ENCODE measurements at places on chromosomes 12 and 14.
A peak's percentile ranks its signal among the peaks of the same experiment; 100 is the strongest.

- no peak for DNase-seq
Measured at GRCh38 chr12:76583301-76583700, 23.7 kb upstream of the OSBPL8 start.

DNA sequence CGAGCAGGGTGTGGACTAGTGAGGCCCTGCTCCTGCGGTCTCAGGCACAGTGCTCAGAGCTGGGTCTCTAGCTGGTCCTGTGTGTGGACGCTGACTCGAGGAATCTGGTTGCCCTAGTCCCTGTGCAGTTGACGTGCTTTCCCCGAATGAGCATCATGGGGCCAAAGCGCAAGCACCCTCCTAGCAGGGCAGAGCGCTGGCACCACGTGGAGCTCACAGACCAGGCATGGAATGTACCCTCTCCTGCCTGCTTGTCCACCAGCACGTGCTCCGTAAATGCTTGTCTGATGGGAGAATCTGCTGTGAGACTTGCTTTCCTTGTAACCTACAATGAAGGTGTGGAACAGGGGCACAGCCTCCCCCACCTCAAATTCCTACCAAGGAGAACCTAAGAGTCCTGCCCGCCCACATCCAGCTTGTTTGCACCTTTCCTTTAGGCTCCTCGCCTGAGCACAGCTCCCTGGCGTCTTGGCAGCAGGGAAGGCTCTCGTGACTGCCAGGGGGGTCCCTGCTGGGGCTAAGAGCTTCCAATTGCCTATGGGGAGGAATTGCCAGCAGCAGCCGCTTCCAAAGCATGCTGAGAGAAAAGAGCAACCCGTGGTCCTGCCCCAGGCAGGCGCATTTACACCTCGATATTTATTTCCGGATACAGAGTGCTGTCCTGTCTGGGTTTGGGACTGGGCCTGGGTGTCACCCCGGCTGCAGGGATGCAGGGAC is 125.0 kb downstream of the PIWIL1 start:
- DNase-seq, result no peak

DNA sequence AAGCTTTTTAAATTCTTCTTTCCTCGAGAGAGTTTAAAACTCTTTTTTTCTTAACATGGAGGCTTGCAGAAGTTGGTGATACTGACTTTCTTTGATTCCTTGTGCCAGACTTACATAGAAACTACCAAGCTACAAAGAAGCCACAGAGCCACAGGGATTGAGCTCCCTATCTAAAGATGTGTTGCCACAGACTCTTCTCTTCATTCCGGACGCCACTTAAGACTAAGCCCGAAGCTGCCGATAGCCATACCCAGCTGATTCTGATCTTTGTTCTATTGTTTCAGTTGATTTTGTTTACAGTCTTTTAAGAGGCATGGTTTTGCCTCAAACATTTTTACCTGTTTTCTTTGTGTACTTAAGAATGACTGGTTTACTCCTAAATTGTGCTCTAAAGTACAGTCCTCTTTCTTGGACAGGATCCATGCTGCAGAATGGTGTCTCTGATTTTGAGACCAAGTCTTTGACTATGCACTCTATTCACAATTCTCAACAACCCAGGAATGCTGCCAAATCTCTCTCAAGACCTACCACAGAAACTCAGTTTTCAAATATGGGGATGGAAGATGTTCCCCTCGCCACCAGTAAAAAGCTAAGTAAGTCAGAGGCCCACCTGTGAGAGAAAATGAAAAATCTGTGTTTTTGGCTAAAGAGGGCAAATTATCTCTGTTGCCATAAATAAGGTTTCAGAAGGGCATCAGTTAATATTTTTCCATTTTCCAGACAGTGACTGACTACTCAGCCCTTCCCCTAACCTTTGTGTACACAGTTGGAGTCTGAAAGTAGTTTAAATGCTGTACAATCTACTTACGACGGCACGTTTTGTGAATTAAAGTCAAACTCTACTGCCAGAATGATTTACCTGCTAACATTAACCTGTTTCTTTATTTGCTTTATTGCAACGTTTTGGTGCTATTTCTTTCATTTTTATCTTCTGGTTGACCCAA is 42.1 kb upstream of the KCNH3 start:
- DNase-seq, result no peak

- DNase-seq, result no peak
Measured at GRCh38 chr14:77102154-77102553, 4.1 kb downstream of the CIPC start.

- no peak for DNase-seq
Measured at GRCh38 chr14:36538051-36538450, 18.0 kb upstream of the NKX2-1 start.

DNA sequence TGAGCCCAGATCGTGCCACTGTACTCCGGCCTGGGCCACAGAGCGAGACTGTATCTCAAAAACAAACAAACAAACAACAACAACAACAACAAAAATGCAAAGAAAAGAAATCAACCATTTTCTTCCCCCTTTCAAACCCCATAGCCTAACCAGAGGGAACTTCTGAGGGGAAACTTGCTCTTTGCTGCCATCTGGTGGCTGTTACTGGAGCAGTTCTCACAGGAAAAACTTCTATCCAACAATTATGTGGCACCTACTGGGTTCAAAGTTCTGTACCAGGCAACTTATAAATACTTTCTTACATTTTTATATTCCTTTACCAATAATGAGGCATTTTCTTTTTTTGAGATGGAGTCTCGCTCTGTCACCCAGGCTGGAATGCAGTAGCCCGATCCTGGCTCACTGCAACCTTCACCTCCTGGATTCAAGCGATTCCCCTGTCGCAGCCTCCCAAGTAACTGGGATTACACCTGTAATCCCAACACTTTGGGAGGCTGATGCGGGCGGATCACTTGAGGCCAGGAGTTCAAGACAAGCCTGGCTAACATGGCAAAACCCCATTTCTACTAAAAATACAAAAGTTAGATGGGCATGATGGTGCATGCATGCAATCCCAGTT is 50.9 kb upstream of the BICDL1 start:
- DNase-seq, result no peak

DNA sequence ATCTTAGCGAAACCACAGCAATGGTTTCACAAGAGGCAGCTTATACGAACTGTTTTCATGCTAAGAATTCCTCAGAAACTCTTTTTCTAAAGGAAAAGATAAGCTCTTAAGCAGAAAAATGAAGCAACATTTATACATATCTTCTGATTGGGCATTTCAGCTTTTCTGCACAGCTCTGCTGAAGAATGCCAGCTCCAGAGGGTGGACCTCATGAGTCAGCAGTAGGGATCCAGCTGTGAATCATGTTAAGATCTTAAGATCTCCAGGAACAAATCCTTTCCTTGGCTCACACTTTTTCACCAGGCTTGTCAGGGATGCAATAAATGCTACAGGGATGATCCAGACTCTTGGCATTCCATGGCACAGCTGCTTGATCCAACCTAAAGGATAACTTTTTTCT is 477.1 kb upstream of the CCDC196 start:
- no peak for DNase-seq

- DNase-seq, result no peak
Measured at GRCh38 chr14:101491841-101492240, 69.5 kb upstream of the DIO3 start.

GRCh38 chr14:104592785-104593184 is 11.8 kb downstream of the TMEM179 start:
- DNase-seq, result no peak

- no peak for DNase-seq
Measured at GRCh38 chr14:24156840-24157239, 4.2 kb upstream of the IRF9 start.

DNA sequence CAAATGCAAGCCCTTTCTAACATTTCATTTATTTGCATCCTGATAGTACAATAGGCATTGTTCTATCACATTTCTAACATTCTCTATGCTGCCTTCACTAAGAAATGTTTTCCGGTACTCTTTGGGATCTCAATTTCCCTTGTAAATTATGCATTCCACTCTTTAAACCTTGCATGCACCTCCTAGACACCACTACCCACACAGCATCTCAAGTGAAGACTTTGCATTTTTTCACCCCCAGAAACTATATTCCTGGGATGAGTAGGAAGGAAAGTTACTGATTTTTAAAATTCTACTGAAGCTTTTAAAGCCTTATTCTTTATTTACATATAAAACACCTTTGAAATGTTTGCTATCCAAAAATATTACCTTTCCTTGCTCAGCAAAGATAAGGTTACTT is 27.1 kb downstream of the GYS2 start:
- no peak for DNase-seq

DNA sequence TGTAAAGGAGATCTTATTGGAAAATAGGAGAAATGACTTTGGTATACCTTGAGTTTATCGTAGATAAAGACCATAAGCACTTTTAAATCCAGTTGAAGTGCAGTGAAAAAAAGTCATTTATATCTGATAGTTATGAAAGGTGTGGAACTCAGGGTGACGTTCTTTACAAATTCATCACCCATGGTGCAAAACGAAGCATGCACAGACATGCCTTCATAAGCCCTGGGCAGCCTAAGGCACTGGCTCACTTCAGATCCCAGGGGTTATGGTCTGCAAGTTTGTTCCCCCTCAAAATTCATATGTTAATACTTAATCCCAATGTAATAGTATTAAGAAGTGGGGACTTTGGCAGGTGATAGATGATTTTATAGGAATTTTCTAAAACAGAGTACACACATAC is 1216.4 kb upstream of the USP15 start:
- no peak for DNase-seq

GRCh38 chr12:24596768-24597388 is 352.0 kb downstream of the BCAT1 start:
- DNase-seq, result no peak

DNA sequence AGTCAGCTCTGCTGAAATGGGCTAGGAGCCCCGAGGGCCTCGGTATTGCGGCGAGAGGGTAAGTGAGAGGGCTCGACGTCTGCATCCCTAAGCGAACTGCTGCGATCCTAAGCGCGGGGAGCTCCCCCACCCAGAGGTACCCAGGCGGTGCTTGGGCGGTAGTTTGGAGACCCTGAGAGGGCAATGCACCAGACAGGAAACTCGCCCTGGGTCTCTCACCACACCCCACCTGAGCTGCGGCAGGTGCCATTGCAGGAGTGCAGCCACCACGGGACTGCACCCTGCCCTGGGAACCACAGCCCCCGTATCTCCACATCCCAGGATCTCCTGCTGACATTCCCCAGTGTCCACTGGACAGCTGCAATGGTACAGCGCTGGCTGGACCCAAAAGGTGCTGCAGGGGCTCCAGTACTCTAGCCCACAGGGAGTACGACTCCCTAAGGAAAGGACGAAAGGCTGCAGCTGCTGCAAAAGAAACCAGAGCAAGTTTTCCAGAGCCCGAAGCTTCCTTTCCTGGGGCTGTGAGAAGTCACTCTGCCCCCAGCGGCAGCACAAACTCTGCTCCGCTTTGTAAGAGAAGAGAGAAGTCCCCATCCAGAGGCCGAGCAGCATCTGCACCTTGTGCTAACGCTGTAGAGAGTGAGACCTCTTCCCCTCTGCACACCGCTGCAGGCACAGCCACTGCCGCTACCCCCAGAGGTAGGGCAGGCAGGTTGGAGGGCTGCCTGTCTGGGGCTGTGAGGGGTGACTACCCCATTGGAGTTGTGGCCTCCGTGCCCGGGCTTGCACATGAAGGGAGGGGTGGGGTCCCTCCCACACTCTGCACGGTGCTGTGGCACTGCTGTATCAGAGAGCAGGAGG is 31.1 kb upstream of the MON2 start:
- peak; percentile 47 for DNase-seq

GRCh38 chr12:2173971-2174370 is 121.2 kb downstream of the CACNA1C start:
- DNase-seq, result no peak

DNA sequence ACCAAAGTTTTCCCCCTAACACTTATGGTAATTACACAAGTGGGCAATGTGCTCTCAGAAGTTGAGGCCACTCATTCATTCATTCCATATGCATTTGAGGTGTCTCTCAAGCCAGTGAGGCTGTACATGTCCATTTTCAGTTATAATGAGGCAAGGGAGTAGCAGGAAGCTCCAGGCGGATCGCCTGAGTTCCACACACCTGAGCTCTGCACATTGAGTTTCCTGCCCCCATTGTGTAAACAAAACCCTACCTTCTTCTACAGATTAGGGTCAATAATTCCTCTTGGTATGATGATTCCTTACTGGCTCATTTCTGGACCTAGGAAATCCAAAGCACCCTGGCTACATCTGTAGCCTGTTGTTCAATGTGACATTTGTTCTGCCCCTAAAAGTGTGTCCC is 555.3 kb downstream of the MED13L start:
- DNase-seq, result no peak

DNA sequence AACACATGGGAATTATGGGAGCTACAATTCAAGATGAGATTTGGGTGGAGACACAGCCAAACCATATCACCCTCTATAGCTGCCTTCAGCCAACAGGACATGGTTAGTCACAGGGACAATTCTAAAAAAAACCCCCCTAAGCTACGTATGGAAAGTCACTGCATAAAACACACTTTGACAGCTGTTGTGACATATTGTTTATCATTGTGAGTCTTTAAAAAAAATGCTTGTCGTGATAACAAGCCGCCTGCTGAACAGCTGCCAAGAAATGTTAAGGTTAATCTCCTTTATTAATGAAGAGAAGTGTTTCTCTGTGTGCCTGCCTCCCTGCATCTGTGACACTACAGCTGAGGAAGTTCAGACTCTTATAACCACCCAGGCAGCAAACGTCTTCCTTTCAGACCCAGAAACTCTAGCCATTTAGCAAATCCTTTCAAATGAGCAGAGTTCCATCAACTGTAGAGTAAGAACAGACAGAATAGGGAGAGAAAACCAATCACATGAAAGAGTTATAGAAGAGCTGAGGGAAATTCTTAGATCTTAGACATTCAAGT is 1459.6 kb upstream of the TMEM132C start:
- DNase-seq, result no peak

GRCh38 chr12:51592034-51592705 is 1.1 kb downstream of the SCN8A start:
- no peak for DNase-seq

- no peak for DNase-seq
Measured at GRCh38 chr12:78562368-78563205, 302.0 kb upstream of the SYT1 start.

DNA sequence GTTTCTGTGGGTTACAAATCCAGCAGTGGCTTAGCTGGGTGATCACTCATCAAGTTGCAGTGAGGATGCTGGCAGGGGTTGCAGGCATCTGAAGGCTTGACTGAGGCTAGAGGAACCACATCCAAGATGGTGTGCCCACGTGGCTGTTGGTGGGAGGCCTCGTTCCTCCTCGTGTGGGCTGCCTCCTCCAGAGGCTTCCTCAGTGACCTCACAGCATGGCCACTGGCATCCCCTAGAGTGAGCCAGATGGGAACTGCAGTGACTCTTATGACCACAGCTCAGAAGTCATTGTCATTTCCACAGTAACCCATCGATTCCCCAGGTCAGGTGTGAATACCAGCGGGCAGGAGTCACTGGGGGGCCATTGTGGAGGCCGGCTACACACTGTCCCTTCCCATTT is 17.8 kb downstream of the AACS start:
- DNase-seq, result no peak

All from left renal cortex interstitium (tissue), 4 donors.